CD4-positive, alpha-beta memory T cell (primary cell): ENCODE measurements at places on chromosomes 7 and 10. TPM values are rescaled to one million over a fixed set of nuclear protein-coding genes. Genes with fewer than 3 reads are reported as not detected.

DNA sequence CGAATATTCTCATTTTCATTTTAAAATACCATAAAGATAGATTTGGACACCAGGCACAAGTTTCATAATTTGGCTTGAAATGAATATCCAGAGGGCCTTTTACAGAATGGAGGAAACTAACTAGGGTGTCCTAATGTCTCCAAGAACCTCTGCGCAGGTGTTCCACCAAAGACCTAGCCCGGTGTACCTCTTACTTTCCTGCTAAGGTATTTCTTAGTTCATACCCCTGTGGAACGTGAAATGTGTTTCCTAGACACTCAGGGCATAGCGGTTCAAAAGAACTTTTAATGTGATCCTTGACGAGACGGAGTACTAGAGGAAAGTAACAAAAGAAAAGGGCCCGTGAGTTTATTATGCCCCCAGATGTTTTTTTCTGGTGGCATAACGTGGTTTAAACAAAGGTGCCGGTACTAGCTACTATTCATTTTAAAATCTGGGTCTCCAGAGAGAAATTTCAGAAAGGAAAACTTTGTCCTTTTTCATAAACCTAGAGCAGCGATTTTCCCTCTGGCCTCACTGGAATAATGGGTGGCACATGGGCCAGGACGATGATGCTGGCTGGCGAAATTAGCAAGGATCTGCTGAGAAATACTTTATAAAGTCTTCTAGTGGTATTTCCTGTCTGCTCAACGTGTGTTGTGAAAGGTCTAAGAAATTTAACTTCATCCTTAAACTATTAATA is 1.4 kb downstream of the APBB1IP start:
- DNase-seq: no peak

C10orf67 gene
- not detected for total RNA-seq

DNA sequence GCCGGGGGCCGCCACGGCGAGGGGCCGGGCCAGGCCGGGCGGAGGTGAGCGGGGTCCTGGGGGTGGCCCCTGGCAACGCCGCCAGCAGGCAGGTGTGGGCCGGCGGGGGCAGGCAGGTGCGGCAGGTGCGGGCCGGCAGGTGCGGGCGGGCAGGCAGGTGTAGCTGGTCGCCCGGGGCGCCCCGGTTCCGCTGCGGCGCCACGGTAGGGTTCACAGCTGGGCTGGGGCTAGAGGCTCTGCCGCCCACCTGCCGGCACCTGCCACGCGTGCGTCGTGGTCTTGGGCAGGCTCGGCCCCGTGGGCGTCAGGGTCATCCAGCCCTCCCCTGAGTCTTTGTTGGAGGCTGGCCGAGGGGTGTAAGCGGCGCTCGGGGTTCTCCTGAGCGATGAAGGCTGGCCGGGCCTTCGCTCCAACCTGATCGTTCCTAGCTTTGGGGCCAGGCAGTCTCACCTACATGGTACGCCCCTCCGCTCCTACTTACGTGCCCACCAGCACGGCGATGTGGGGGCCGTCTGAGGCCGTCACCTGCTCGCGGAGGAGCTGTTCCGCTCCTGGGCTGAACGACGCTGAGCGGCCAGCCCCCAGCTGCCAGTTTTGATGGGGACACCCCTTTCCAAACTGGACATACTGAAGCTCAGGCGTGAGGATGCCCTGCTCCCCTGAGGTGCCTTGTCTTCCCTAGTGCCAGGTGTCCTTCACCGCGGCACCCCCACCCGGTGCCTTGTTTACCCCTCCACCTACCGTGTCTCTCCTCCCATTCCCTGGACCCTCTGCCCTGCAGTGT is 493 bp downstream of the ZMIZ2 start:
- DNase-seq: no peak

DNA sequence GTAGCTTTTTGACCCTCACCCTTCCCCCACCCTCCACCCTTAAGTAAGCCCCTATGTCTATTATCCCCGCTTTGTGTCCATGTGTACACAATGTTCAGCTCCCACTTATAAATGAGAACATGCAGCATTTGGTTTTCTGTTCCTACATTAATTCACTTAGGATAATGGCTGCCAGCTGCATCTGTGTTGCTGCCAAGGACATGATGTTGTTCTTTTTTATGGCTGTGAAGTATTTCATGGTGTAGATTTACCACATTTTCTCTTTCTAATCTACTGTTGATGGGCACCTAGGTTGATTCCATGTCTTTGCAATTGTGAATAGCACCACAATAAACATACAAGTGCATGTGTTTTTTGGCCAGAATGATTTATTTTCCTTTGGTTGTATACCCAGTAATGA is 232.2 kb downstream of the CACNA2D1 start:
- DNase-seq: no peak

DNA sequence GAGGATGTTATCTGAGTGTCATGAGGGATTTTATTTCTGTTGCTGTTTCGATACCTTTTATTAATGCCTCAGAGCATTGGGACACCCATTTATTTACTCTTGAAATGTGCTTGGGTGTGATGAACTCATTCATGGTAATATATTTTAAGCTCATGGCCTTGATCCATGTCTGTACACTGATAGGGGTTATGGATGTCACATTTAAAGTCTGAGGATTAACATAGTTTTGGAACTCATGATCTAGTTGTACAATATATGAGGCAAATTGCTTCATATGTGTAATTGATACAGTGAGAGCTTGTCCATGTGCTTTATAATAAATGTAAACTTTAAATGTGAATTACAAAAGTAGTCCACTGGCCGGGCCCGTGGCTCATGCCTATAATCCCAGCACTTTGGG is 23.0 kb upstream of the ZRANB1 start:
- DNase-seq: no peak

ZNF736 gene
- total RNA-seq: 48.2 TPM

- DNase-seq: no peak
Measured at GRCh38 chr7:155360495-155361345, 63.0 kb downstream of the INSIG1 start.

DNA sequence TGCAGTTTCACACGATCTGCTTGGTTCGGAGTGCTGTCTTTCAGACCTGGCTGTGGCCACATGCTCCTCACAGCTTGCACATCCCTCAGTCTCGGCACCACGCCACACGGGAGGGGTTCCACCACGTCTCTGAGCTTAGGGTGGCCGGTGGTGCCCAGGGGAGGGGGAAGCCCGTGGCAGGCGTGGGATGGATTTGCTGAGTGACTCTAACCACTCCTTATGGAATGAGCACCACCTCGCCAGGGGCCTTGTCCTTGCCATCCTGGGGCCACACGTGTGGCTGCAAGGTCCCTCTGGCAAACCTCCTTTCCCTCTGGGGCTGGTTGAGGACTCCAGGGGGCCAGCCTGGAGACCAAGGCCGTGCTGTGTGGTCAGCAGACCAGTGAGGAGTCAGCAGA is 29.1 kb upstream of the FAM20C start:
- no peak for DNase-seq
